ENCODE measurements at places on chromosomes 12 and 14. TPM values are rescaled to one million over a fixed set of nuclear protein-coding genes. Genes with fewer than 3 reads are reported as not detected.

Gene KRR1
- 86.6 TPM for total RNA-seq

Gene AMHR2
- 0.52 TPM for total RNA-seq

Gene MAP3K9
- 2.8 TPM for total RNA-seq

Gene LRIG3
- total RNA-seq: 54.0 TPM

Gene INHBC
- total RNA-seq: not detected

Gene FGF6
- total RNA-seq: not detected

Gene BCL11B
- total RNA-seq: 0.55 TPM

Gene WDR89
- total RNA-seq: 20.3 TPM

DNA sequence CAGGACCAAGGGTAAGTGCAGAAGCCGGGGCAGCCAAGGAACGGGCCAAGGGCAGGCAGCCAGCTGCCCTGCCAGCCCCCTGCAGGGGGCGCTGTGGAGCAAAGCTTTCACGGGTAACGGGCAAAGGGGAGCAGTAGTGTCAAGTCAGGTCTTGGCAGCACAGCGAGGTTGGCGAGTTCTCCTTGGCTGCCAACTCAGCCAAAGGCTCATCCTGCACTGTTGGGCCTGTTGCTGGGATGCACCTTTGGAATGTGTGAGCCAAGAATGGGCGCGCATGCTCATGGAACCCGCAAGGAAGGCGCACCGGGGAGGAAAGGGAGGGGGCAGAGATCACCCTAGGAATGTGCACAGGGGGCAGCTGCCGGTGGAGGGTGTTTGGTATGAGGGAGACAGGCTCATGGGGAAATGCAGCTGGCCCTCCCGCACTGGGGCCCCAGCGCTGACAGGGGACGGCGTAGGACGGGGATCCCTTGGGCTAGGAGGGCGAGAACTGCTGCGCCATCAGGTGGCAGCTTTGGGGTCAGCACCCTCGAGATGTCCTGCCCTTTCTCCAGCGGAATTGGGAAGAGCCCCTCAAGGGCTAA lies 138.0 kb downstream of the ASCL4 start:
- DNase-seq: no peak

DNA sequence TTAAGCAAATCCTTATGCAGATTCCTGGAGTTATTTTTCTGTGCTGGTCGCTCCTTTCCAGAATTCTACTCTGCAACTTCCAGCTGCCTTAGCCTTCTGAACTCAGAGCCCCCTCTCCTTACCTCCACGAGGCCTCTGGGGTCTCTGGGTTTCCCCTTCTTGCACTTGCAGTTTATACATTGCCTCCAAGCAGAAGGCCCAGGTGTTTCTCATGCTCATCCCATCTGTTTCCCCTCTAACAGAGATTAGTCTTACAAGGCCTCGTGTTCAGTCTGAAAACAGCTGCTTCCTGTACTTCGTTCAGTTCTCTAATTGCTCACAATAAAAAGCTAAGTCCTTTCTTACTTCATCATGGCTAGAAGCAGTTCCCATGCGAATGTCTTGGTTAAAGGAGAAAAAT lies 134.4 kb upstream of the FGD4 start:
- DNase-seq: peak; percentile 29

DNA sequence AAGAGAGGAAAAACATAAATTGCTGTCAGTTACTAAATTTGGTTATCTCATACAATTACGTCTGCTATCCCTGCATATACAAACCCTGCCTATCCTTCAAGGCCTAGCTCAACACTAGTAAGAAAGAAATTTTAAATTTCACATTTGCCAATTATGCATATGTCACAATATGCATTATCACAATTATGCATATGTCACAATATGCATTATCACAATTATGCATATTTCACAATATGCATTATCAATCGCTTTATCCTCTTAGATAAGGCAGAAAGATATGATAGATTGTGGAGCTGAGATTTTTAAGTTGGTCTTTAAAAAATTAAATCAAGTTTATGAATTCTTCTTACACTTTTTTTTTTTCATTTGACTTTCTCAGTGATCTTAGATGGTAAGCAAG lies 195.0 kb upstream of the ABCD2 start:
- DNase-seq: no peak

GRCh38 chr14:23563473-23564180 lies 4.0 kb downstream of the AP1G2 start:
- DNase-seq: no peak

DNA sequence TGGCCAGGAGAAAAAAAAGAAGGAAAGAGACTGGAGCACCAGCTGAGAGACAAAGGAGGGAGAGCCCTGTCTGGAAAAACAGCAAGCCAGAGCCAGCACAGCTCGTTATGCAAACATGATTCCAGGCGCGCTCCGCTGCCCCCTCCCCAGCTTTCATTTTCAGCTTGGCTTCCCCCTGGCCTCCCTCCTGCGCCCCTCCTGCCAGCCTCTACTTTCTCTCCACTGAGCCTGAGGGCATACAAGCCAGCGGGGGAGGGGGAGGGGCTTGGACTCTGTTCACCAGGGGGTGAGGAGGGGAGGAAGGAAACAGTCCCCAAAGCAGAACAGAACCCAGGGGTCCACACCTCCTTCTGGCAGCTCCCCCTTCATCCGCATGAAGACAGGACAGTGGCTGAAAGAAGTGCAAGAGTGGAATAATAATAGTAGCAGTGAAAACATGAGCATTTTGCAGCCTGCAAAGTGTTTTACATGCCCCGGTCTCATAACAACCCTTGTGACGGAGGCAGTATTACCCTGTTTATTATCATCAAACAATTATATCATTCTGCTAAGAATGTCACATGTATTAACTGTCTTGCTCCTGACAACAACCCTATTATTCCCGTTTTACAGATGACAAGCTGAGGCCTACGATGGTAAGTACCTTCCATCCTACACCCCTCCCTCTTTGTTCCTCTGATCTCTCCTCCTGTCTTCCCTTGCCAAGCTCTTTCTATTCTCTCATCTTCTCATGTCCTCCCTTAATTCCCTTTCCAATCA lies 24.2 kb downstream of the SMUG1 start:
- DNase-seq: no peak

GRCh38 chr14:35631071-35631805 lies 97.3 kb downstream of the INSM2 start:
- no peak for DNase-seq

GRCh38 chr14:103393676-103394626 lies 8.7 kb downstream of the MARK3 start:
- DNase-seq: no peak

- DNase-seq: no peak
Measured at GRCh38 chr12:101424620-101425019, 17.0 kb upstream of the ARL1 start.

- DNase-seq: no peak
Measured at GRCh38 chr14:68880581-68881105, 87.8 kb upstream of the ZFP36L1 start.

- DNase-seq: no peak
Measured at GRCh38 chr14:87996291-87996592, 3.3 kb upstream of the GALC start.

DNA sequence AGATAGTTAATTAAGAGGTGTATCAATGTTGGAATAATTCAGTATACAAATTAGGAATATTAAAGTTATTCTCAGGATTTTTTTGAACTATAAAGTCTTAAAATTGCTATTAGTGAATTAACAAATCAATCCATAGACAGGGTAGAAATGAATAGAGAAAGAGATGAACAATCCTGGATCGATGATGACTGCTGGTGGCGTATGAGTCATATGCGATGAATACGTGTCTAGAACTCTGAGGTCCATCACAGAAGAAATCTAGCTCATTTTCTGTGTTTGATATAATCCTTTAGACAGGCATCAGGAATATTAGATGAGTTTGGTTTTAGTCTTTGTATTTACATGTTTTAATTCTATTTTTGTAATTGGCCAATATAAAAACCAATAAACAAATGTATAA lies 85.4 kb upstream of the RTL1 start:
- no peak for DNase-seq

Measured in uterus (tissue), 4 donors.